ENCODE measurements at places on chromosomes 12 and 14.

DNA sequence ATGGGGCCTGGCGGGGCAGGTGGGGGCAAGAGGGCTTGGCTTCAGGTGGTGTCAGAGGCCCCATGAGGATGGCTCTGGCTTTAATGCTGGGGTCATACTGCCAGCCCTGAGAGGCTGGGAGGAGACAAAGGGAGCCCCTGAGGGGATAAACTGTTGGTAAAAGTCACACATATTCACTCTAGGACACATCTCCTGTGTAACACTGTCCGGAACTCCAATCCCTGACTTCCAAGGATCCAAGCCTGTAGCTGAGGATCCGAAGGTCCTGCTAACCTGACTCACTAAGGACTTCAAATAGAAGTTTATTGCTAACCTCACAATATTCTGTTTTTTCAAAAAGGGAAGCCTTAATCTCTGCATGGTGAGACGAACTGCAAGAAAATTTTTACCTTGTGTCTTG is 39.2 kb upstream of the GPR68 start:
- no peaks in the 10 kb centered on the region for H3K36me3 ChIP-seq
- no peaks in the 10 kb centered on the region for H3K27me3 ChIP-seq
- no peak overlapping the region for H3K27ac ChIP-seq
- no peak for DNase-seq
- H3K4me3 ChIP-seq = no peak overlapping the region

GRCh38 chr14:99936738-99937474 is 128.3 kb upstream of the EVL start:
- H3K27me3 ChIP-seq = no peaks in the 10 kb centered on the region
- H3K4me1 ChIP-seq = no peaks in the 10 kb centered on the region
- no peak overlapping the region for H3K27ac ChIP-seq
- no peaks in the 10 kb centered on the region for H3K36me3 ChIP-seq
- H3K4me3 ChIP-seq = no peak overlapping the region

GRCh38 chr14:103302966-103303365 is 31.1 kb upstream of the EIF5 start:
- no peak overlapping the region for H3K4me3 ChIP-seq
- no peaks in the 10 kb centered on the region for H3K36me3 ChIP-seq
- peak; percentile 55 for DNase-seq

DNA sequence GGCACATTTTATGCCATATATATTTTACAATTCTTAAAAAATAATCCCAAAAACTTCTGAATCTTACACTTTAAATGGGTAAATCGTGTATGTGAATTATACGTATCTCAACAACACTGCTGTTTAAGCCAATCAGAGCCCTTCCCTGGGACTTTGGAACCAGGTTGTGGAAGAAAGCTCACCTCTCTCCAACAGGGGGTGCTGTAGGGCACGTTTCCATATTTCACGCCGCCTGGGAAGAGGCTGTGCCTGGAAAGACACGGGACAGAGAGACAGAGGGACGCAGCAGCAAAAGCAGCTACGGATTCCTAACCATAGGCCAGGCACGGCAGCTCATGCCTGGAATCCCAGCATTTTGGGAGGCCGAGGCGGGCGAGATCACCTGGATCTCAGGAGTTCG is 29.4 kb upstream of the FBRSL1 start:
- no peak overlapping the region for H3K27ac ChIP-seq
- no peaks in the 10 kb centered on the region for H3K4me1 ChIP-seq
- no peak overlapping the region for H3K4me3 ChIP-seq

GRCh38 chr12:108649669-108650068 is 16.0 kb upstream of the SELPLG start:
- H3K27me3 ChIP-seq = no peaks in the 10 kb centered on the region
- no peak overlapping the region for H3K4me3 ChIP-seq
- peaks cover 31% of the 10 kb centered on the region for H3K4me1 ChIP-seq

DNA sequence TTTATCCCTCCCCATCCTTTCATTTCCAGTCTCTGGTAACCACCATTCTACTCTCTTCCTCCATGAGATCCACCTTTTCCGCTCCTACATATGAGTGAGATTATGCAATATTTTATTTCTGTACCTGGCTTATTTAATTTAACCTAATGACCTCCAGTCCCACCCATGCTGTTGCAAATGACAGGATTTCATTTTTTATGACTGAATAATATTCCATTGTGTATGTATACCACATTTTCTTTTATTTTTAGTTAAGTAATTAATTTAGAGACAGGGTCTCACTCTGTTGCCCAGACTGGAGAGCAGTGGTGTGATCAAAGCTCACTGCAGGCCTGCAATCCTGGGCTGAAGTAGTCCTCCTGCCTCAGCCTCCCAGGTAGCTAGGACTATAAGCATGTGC is 2.6 kb downstream of the LRRK2 start:
- H3K27ac ChIP-seq = no peak overlapping the region
- H3K27me3 ChIP-seq = no peaks in the 10 kb centered on the region
- no peaks in the 10 kb centered on the region for H3K36me3 ChIP-seq
- no peak overlapping the region for H3K4me3 ChIP-seq

- no peaks in the 10 kb centered on the region for H3K27me3 ChIP-seq
- H3K4me1 ChIP-seq = peaks cover 3% of the 10 kb centered on the region
- no peak overlapping the region for H3K27ac ChIP-seq
These were observed 135.7 kb upstream of the SLC16A7 start for GRCh38 chr12:59459966-59460660.

DNA sequence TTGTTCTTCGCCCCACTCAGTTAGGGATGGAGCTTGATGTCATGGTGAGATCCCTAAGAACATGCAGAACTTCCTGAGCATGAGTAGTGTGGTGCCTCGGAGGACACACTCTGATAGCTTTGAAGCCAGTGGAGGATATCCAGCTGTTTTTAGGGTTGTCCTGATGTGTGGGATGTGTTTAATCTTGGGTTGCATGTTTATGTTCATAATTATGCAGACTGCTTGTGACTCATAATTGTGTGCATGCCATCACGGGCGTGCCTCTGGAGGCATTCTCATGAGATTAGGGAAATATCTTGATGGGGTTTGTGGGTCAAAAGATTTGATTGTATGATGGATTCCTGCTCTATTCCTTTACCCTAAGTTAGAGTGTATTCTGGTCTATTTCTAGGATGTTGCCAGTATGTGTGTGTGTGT is 267.4 kb upstream of the PELI2 start:
- no peaks in the 10 kb centered on the region for H3K27me3 ChIP-seq
- no peak overlapping the region for H3K4me3 ChIP-seq
- no peaks in the 10 kb centered on the region for H3K36me3 ChIP-seq
- peak; percentile 65 for DNase-seq
- H3K27ac ChIP-seq = no peak overlapping the region
- H3K4me1 ChIP-seq = peaks cover 10% of the 10 kb centered on the region

- no peaks in the 10 kb centered on the region for H3K27me3 ChIP-seq
- H3K4me1 ChIP-seq = no peaks in the 10 kb centered on the region
- DNase-seq = no peak
- no peak overlapping the region for H3K27ac ChIP-seq
These were observed 97.1 kb downstream of the C2CD5 start for GRCh38 chr12:22447223-22447622.

- H3K27ac ChIP-seq = peak overlapping the region; percentile 39
- H3K4me3 ChIP-seq = no peak overlapping the region
- peak; percentile 94 for DNase-seq
- peaks cover 5% of the 10 kb centered on the region for H3K4me1 ChIP-seq
- H3K27me3 ChIP-seq = no peaks in the 10 kb centered on the region
These were observed 98.5 kb downstream of the PHLDA1 start for GRCh38 chr12:75933101-75933500.

- H3K4me3 ChIP-seq = no peak overlapping the region
- H3K27me3 ChIP-seq = no peaks in the 10 kb centered on the region
- no peak overlapping the region for H3K27ac ChIP-seq
These were observed 29.0 kb downstream of the PTPRQ start for GRCh38 chr12:80472911-80473500.

All from fibroblast of lung (primary cell).